ENCODE measurements at places on chromosomes 3 and 15.

DNA sequence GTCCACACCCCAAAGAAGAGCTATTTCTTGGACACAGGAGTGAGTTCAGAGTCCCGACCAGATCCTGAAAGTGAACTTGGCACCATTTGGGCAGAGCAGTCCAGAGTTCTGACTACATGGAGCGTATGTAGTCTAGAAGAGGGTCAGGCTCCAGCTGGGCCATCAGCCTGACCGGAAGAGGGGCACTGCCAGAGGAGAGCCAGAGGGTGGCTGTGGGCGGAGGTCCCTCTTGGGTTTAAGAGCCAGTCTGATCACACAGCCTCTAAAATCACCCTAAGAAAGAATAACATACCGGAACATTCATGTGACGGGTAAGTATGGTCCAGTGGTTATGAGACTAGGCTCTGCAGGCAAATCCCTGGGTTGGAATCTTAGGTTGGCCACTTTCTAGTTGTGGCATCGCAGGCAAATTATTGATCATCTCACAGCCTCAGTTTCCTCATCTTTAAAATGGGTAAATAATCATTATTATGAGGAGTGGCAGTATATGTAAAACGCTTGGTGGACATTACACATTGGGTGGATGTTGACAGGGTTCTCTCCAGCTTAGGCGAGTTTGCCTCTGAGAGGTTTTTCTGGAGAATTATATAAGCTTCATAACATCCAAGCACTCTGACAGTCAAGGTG lies 2.1 kb upstream of the RAP2B start:
- no peak for DNase-seq

DNA sequence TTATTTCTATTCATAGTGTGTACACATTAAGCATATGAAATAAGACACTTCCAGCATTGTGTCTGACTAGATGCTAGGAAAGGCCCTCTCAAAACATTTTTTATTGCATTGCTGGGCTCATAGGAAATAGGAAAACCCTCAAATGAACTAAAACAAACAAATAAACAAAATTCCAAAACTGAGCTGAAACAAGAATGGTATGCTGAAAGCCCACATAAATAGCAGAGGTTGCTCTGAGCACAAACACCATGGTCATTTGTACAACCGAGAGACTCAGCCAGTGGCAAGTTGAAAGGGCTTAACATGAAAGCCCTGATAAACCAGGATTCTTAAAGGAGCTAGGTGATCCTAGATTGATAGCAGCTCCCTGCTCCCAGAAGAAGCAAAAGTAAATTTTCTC lies 310.0 kb upstream of the WNT5A start:
- no peak for DNase-seq

GRCh38 chr3:114756506-114757279 lies 390.4 kb downstream of the ZBTB20 start:
- peak; percentile 84 for DNase-seq

DNA sequence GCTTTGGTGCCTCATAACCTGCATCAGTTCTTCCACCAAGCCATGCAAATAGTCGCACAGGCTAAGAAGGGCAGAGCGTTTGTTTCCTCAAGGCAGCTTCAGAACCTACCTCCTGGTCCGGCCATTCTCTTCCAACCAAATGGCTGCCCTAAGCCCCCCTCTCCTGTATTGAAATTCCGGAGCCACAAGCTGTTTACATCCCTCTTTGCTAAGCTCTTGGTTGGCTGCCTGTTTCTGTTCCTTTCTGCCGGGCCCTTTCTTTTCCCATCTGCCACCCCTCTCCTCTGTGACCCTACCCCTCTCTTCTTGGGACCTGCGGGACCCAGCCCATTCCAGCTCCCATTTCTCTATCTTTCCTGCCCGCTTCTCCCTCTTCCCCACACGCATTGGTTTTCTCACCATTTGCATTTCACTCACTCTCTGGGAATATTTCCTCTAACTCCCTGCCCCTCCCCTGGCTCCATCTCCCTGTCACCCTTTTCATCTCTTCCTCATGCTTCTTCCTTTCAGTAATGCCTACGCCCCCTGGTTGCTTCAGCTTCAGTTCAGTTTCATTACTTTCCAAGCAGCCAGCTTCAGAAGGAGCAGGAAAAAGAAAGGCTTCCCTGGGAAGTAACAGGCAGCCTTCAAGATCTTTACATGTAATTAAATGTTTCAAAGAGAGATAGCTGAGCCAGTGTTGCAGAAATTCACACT lies 113.5 kb downstream of the RAB11A start:
- DNase-seq = no peak

- no peak for DNase-seq
Measured at GRCh38 chr3:108834551-108834950, 12.0 kb downstream of the TRAT1 start.

DNA sequence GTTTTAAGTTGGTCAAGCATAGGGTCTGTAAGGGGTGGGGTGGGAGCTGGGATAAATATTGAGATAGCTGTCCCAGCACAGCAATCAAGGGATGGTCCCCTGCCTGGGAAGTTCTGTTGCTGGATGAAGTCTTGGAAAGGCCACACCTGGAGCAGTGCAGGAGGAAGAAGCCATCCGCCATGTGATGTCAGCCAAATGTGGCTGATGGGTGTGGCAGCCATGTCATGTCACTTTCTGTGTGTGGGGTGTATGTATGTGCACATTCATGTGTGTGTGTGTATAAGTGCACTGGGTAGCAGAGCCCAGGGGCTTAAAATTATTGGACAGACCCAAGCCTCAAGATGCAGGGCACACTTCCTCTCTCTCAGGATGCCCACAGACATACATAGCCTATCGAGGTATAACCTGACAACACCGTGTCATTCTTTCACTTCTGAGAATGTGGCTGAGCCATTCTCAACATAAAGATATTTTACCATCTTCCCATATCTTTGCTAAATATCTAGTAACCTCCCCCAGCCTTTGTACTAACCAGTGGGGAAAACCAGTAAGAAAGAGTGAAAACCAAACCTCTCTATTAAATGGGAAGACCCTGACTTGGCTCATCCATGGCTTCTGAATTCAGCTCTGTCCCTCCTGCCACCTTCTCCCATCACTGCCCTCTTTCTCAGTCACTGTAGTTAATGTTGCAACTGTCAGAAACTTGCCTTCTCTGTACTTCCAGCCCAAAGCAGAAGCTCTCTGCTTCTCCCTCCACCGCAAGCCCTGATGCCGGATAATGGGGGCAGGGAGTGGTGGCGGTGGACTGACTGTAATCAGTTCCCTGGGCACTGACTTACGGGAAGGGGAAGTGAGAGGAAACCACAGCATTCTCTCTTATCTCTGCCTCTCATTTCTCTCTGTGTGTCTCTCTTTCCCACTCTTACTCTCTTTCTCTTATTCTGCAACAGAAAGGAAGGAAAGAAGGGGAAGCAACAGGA lies 11.2 kb downstream of the TNFSF10 start:
- no peak for DNase-seq

DNA sequence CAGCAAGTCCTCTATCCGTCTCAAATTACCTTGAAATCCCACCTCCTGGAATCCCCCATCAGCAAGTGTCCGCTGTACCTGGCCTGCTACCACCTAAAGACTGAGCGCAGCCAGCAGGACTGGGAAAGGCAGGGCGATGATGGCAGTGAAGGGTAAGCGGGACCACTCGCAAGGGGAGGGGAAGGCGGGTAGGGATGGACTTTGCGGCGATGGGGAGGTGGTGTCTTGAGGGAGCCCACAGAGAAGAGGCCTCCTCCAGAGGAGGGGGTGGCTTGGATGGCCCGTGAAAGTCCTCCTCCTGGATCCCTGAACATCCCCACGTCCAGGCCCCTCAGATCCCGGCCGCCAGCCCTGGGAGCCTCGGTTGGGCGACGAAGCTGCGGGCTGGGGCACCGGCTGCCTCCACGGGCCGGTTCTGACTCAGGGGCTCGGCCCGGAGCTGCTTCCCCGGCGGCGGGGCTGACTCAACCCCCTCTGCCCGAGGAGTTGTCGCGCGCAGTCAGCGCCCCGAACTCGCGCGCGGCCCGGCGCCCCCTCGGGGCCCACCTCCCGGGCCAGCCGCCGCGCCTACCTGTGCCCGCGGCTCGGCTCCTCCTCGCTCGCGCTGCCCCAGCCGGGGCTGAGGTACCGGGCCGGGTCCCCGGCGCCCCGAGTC lies 512 bp downstream of the LARP6 start:
- no peak for DNase-seq

- no peak for DNase-seq
Measured at GRCh38 chr3:168068346-168068745, 27.4 kb downstream of the GOLIM4 start.

- DNase-seq = no peak
Measured at GRCh38 chr15:57387564-57388076, 11.3 kb downstream of the CGNL1 start.

DNA sequence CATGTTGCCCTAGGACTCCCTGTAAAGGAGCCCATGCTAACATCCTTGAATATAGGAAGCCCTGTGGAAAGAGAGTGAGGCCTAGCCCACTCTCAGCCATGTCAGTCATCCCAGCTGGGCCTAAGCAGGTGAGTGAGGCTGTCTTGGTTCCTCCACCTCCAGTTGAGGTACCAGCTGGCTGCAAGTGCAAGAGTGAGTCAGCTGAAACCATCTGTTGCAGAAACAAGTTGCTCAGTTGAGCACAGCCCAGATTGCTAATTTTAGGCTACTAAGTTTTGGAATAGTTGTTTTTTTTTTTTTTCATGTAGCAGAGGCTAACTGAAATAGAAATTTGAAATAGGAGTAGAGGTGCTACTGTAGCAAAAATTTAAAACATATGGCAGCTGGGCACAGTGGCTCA lies 43.7 kb upstream of the ADPGK start:
- DNase-seq = peak; percentile 38

DNA sequence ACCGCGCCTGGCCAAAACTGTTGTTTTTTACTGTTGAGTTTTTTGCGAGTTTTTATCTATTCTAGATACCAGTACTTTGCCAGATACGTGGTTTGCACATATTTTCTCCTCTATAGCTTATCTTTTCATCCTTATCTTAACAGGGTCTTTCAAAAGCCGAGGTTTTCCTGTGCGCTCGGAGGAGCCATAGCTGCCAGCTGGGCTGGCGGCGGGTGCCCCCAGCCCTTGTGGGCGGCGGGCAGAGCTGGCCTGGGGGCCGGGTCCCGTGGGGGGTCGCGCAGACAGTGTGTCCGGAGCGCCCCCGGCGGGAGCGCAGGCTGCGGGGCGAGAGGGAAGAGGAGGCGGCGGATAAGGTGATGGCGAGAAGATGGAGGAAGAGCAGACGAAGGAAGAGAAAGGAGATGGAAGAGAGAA lies 11.1 kb upstream of the EIF4A2 start:
- DNase-seq = no peak

DNA sequence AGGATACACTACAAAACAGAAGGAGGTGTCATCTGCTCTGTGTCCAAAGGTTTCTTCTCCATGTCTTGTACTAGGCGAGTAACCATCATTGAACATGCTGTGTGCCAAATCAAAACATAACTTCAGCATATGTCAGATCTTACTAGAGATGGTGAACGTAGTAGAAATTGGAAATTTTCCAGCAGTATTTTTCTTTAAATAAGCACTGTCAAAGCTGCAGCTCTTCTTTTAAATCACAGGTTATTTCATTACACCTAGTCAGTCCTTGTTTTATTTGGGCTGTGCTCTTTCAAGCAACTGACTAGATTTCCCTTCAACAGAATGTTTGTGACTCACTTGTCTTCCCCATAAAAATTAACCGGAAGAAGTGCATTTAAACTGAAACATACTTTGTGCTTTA lies 46.5 kb downstream of the MSL2 start:
- no peak for DNase-seq

- DNase-seq = no peak
Measured at GRCh38 chr3:38003817-38004414, 13.3 kb downstream of the VILL start.

DNA sequence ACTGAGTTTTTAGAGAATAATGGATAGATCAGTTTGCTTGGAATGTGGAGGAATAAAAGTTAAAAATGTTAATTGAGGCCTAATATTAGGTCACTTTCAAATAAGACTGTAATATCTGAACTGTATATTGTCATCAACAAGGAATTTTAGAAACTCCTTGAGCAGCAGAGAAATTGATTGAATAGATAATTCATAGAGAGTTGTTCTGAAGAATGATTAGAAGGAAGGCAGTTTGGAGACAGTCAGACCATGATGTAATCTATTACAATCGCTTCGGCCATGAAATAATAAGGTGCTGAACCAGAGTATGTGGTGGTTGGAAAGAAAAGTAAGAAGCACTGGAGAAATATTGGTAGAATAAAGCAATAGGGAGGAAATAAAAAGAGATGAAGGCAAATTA lies 15.7 kb downstream of the ECT2 start:
- DNase-seq = no peak

- DNase-seq = no peak
Measured at GRCh38 chr3:52122491-52122890, 31.7 kb downstream of the POC1A start.

DNA sequence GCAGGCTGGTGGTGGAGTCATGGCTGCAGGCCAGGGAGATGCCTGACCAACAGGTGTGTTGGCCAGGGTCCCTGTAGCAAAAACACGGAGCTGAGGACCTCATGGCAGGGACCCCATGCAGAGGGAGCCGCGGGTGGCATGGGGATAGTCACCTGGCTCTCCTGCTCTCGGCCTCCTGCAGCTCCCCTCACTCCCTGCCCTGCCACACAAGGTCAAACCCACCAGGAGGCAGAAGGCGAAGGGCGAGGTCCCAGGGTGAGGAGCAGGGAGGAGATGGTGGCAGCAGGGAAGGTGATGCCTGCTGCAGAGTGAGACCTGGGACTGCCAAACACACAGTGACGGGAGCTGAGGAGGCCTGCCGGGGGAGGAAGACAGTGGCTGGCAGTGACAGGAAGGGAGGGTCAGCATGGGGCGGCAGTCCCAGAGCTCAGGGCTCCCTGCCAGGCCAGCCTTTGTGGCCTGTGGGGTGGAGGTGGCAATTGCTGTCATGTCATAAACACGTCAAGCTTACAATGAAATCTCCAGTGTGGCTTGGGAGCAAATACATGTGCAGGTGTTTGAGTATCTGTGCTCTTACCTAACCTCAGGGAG lies 144.3 kb downstream of the TJP1 start:
- DNase-seq = no peak

- no peak for DNase-seq
Measured at GRCh38 chr3:109897734-109898133, 560.4 kb upstream of the DPPA4 start.

- no peak for DNase-seq
Measured at GRCh38 chr3:34174740-34175139, 376.3 kb downstream of the PDCD6IP start.

DNA sequence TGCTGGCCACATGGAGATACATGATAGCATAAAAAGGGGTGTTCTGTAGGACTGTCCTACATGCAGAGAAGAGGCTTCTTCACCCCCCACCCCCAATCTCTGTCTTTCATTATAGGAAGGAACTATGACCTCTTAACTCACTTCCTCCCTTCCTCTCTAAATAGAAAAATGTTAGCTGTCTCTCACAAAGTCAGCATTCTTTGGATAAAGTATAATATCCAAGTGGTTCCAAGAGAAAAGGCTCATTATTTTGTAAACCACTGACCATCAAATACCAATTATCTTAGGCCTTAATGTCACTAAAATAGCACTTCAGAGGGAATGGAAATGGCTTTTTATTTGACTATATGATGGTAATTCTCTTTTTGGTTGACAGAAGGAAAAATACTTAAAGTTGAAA lies 95.3 kb upstream of the SLC2A2 start:
- no peak for DNase-seq

DNA sequence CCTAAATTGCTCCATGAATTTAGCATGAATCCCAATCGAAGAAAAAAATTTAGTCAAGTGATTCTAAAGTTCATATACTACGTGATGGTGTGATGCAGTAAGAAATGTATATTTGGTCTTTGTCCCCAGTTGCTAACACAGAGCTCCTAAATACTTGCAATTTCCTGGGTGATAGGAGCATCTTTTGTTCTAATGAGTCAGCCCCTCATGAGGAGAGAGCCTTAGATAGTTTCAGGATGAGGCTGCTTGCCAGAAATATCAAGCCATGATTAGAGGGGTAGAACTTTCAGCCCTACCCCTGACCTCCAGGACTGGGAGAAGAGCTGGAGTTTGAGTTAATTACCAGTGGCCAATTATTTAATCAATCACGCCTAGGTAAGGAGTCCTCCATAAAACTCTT lies 170.2 kb downstream of the PDE8A start:
- DNase-seq = no peak
